ENCODE measurements at places on chromosomes 12 and 14.

GRCh38 chr14:99791476-99792209 is 1.6 kb upstream of the EML1 start:
- DNase-seq = no peak

- no peak for DNase-seq
Observed at GRCh38 chr14:100106250-100107112, 41.3 kb downstream of the EVL start.

GRCh38 chr14:70498191-70498590 is 36.6 kb downstream of the ADAM20 start:
- DNase-seq = no peak

DNA sequence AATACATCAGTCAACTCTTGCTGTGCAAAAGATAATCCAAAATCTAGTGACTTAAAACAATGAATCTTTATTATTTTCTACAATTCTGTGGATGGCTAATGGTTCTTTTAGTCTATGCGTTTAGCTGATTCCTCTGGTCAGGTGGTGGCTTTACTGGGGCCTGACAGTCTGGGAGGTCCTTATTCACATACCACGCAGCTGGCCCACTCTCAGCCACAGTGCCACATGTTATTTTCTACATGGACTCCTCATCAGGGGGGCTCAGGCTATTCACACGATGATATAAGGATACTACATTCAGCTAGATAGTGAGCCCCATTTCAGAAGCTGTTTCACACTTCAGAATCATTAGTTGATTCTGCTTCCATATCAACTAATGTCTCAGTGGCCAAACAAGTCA is 287.5 kb upstream of the MGAT4C start:
- no peak for DNase-seq

DNA sequence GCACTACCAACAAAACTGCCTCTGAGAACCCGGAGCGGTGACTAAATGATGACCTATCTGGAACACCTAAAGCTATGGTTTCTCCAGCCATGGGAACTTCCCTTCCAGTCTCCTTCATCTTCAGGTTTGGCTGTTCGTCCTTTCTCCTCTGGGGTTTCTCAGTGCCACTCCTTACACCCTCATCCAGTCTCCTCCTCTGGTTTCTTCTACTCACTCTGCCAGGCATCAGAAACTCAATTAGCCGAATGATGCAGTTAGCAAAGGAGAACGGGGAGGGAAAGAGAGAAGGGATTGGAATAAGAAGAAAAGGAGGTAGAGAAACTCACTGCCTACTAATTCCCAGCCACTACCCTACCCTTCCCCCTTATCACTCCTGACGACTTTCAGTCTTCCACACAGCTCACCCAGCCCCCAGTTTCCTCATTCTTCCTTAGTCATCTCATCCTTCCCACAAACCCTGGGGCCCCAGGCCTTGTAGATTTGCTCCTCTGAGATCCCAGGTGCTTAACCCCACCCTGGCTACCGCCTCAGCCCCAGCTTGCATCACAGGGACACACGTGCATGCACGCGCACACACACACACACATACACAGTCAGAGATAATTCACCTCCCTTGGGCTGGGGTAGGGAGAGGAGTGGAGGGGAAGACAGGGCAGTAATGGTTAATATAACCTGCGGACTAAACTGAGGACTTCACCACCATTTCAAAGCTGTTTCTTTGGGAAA is 13.0 kb downstream of the FGD6 start:
- no peak for DNase-seq

- no peak for DNase-seq
Observed at GRCh38 chr12:57718641-57719528, 19.7 kb downstream of the AGAP2 start.

DNA sequence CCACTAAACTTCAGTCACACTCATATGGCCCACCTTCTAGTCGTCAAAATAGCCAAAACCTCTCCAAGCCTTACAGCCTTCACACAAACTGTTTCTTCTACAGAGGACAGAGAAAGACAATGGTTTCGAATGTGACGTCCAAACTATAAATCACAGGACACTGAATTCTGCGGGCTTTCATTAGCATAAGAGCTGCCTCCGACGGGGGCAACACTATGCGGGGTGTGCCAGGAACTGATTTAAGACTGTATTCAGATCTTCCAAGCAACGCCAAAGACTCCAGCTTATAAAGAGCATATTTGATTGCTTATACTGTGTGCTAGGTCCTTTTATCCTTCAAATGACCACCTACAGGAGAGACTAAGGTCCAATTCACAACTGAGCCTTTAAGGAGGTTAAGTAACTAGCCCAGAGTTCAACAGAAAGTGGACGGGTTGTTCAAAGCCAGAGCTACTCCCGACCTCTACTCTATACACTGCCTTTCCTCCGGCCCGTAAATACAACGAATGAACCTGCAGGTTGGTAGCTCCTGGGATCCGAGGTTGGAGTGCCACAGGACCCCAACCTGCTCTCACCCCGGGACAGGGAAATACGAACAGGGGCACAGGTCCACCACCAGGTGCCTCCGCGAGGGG is 575 bp downstream of the L2HGDH start:
- no peak for DNase-seq

DNA sequence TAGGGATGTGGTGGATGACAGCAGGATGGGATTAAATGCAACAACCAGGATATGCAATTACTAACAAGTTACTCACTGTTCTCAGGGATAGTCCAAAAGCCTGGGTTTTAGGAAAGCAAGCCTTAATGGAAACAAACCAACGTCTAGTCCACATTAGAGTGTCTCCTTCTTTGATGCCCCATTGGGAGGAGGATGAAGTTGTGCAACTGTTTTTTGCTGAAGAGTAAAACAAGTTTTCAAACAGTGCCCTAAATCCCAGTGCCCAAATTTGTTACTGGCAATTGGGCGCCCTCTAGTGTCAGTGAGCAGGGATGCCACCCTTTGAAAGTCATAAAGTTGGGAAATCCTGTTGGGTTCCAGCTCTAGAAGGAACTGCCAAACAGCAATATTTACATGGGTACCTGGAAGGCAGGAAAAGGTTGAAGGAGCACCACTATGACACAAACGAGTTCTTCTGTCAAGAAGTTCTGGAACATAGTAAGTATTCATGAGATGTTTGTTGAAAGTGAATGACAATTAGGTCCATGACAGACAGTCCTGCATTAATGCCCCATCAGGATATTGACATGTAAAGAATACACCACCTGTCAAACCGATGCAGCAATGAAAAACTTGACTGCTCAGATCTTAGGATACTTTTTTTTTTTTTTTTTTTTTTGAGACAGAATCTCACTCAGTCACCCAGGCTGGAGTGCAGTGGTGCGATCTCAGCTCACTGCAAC is 11.1 kb upstream of the DPF3 start:
- DNase-seq = no peak

DNA sequence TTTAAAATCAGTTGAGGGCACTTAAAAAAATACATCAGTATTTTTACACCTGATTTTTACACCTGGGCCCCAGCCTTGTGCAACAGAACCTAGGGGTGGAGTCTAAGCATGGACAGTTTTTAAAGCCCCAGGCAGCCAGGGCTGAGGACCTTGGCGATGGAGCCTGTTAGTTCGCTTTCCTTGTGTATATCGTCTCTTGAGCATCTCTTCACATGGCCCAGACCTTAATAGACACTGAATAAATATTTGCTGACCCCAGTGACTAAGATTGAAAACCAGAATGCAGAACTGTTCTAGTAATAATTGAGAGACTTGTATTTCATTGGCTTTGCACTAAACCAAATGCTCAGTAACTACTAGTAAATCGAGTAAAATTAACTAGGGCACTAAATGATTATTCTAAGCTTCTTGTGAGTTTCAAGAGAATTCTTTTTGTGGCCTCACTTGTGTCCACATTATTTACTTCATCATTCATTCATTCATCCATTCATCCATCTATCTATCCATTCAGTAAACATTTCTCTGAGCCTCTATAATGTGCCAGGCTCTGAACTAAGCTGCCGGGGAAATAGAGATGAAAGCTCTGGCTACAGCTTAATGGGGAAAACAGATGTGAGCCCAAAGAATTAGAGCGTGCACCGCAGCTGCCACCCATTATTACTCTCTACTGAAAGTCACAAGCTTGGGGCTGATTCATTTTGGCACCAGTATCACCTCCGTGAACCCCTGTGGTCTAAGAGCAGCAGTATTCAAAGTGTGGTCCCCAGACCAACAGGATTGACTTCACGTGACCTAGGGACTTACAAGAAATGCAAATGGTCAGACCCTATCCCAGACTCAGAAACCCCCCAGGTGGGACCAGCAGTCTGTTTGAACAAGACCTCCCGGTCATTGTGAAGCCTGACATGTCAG is 30.7 kb upstream of the BCL7A start:
- no peak for DNase-seq

GRCh38 chr12:89939522-89940215 is 231.0 kb upstream of the ATP2B1 start:
- no peak for DNase-seq

GRCh38 chr14:73784181-73784987 is 67.2 kb upstream of the PTGR2 start:
- DNase-seq = no peak

- DNase-seq = no peak
Observed at GRCh38 chr12:59787610-59788009, 191.8 kb downstream of the SLC16A7 start.

- DNase-seq = no peak
Observed at GRCh38 chr12:107019546-107019945, 32.6 kb upstream of the MTERF2 start.

GRCh38 chr12:57865084-57865751 is 18.7 kb upstream of the CTDSP2 start:
- DNase-seq = peak; percentile 93

DNA sequence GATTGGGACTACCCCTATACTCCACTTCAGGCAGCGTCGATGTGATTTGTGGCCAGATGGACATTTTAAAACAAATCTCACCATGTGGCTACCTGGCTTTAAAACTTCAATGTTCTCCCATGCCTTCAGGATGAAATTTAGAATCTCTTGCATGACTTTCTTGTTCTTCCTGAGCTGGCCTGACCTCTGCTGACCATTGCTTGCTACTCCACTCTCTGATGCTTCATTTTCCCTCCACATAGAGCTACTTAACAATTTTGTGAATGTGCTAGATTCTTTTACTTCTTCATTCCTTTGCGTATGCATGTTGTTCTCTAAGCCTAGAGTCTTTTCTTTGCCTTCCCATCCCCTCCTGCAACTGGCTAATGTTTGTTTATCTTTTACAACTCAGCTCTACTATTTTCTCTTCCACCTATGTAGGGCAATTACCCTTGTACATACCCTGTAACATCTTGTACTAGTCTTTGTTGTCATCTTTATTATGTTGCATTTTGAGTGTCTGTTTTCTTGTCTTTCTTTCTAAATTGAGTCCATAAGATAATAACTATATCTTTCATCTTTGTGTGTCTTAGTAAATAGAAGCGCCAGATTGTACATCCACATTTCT is 41.2 kb downstream of the YLPM1 start:
- no peak for DNase-seq

- DNase-seq = no peak
Observed at GRCh38 chr12:127781336-127781735, 485.6 kb upstream of the TMEM132C start.

- DNase-seq = no peak
Observed at GRCh38 chr12:76588881-76589565, 29.5 kb upstream of the OSBPL8 start.

GRCh38 chr12:13196130-13196921 is at the start of gene EMP1:
Gene EMP1, plus strand, starts transcription at chr12:13196726. Its CDS starts 14,785 bp downstream, at chr12:13211511.
- DNase-seq = peak; percentile 81

DNA sequence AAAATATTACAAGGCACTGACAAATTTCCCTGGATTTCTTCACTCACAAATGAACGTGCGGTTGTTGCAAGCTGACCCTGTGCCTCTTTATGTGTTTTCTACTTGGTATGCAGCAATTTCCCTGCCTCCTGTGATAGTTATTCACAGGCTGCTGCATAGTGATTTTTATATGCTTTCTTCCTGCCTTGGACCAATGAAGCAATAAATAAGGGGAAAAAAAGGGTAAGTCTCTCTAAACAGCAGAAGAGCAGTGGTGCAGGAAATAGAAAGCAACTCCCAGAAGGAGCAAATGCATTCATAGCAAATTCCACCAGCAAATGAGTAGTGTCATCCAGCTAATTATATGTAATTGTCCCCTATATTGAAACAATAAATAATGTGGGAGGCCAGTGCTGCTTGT is 737.9 kb downstream of the GALC start:
- DNase-seq = no peak

- no peak for DNase-seq
Observed at GRCh38 chr12:125742413-125742812, 677.2 kb downstream of the AACS start.

DNA sequence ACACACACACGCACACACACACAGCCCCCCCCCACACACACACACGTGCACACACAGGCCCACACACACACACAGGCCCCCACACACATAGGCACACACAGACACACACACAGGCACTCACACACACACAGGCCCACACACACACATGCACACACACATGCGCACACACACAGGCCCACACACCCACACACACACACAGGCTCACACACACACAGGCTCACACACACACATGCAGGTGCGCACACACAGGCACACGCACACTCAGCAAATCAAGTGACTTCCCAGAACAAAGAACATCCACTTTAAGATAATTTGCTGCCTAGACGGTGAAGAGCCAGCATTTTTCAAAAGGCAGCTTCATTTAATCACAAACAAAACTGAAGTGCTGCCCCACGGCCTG is 78.5 kb upstream of the FBRSL1 start:
- no peak for DNase-seq

GRCh38 chr12:111085096-111085495 is 164.7 kb upstream of the MYL2 start:
- DNase-seq = peak; percentile 18

DNA sequence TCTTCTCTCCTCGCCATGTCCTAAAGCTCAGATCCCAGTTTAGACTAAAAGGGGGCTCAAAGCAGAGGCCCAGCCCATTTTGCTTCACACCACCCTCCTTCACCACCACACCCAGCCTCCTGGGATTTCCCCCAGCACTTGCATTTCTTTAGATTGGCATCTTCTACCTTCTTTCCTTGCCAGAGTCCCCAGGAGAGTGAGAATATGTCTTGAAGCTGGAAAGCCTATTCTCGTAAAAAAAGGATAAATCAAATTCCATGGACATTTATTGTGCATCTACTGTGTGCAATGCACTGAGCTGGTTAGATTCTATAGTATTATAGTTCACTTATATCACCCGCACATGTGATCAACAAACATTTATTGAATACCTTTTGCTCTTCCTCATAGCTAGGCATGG is 10.2 kb downstream of the FBXW8 start:
- DNase-seq = no peak

GRCh38 chr12:84186433-84186832 is 726.2 kb downstream of the SLC6A15 start:
- DNase-seq = no peak

GRCh38 chr12:104692557-104693218 is 235.9 kb downstream of the CHST11 start:
- no peak for DNase-seq

Measured in upper lobe of right lung (tissue), 1 donor.